ENCODE measurements at places on chromosomes 2 and 18.

GRCh38 chr18:11667578-11667977, 21.5 kb upstream of the GNAL start:
- DNase-seq = no peak

GRCh38 chr2:235533198-235533597, 39.4 kb downstream of the AGAP1 start:
- no peak for DNase-seq

DNA sequence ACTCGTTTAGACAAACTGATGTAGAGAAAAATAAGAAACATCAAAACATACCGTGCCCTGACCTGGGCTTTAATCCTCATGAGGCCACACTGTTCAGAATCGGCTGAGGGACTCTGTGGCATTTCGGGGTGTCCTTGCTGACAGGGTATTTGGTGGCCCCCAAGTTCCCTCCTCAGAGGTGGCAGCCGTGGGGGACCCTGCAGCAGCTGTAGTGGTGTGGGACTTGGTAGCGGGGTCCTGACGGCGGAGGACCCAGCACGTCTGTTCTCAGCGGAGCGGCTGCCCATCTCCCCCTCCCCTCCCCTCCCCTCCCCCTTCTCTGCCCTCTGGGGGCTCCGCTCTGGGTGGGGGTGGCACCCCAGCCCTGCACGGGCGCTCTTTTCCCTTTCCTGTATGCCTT, 18.4 kb downstream of the KCNG2 start:
- DNase-seq = no peak

DNA sequence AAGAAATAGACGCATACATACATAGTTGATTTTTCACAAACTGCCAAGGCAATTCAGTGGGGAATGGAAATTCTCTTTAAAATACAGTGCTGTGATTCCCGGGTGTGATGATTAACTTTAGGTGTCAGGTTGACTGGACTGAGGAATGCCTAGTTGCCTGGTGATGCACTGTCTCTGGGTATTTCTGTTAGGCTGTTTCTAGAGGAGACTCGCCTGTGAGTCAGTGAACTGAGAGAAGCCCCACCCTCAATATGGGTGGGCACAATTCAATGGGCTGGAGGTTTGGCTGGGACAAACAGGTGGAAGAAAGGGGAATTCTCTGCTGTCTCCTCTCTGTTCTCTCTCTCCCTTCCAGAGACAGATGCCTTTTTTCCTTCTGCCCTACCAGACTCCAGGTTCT, 187.6 kb downstream of the ARHGAP28 start:
- no peak for DNase-seq

DNA sequence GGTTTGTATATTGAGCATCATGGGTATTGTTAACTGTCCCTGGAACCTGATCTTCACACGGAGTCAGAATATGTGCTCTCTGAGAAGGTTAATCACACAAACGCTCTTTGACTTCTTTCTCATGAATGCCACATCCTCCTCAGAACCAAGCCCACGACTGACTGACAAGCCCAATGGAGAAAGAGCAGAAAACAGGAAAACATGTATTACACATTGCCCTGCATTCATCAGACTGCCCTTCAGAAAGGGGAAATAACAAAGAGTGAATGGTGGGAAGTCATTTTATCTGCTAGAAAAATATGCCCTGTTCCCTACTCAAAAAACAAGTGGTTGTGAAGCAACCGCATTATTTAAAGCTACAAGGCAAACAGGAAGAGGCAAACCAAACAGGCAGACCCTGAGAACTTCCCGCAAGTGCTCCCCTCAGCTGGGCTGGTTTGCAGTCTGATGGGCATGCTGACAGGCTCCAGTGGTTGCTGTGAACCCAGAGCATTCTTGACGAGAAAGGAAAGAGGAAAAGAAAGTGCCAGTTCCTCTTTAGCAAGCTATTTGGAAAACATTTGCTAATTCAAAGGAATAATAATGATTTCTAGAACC, 172.9 kb upstream of the SETBP1 start:
- DNase-seq = no peak

GRCh38 chr2:209600341-209601171, 171.1 kb upstream of the UNC80 start:
- peak; percentile 81 for DNase-seq

GRCh38 chr2:17752892-17753802, 463 bp downstream of the SMC6 start:
- peak; percentile 72 for DNase-seq

- no peak for DNase-seq
These were observed 33.9 kb downstream of the MAP4K4 start for GRCh38 chr2:101731221-101732054.

GRCh38 chr2:216553093-216553478, 54.4 kb downstream of the RPL37A start:
- DNase-seq = no peak

DNA sequence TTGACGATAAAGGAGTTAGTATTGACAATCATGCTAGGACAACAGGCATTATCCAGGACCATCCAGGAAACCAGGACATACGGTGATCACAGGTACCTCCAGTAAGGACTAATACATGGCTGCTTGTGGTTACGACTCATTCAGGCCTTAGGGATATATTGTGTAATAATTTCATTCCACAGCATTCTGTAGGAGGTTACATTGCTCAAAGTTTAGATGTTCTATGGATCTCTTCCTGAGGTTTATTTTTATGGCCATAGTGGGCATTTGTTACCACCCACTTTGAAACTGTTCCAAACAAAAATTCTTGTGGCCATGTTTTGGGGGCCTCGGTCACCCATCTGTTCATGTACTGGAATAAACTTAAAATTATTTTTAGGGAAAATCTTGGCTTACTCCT, 431.6 kb downstream of the METTL4 start:
- no peak for DNase-seq

DNA sequence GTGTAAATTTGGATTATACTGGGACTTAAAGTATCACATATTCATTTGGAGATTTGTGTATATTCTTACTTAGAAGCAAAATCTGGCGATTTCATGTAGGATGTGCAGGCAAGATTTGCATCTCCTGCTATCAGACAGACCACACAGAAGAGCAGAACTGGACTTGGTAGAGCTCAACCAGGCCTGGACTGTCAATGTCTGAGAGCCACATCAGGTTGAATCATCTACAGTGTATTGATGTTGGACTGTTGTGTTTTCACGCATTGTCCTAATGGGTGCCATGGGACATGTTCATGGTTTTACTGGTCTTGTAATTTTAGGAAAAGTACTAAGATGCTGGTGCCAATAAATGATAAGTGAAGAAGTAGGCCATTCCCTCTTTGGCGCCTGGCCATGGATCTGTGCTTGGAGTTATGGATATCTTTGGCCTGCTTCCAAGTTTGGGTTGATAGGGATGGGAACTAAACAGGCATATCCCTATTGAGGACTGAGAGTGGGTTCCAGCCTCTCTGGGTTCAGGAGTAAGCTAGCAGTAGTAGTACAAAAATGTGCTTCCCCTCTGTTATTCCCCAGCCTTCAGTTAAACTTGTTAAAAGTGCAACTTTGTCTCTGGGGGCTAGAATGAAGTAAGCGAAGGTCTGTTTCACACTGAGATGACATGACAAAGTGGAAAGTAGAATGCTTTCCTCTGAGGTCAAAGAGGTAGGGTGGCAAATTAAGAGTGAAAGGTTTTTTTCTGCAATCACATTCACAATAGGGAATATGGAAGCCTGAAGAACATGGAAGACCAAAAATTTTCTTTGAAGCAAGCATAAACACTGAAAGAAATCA, 49.2 kb upstream of the NEMP2 start:
- no peak for DNase-seq

DNA sequence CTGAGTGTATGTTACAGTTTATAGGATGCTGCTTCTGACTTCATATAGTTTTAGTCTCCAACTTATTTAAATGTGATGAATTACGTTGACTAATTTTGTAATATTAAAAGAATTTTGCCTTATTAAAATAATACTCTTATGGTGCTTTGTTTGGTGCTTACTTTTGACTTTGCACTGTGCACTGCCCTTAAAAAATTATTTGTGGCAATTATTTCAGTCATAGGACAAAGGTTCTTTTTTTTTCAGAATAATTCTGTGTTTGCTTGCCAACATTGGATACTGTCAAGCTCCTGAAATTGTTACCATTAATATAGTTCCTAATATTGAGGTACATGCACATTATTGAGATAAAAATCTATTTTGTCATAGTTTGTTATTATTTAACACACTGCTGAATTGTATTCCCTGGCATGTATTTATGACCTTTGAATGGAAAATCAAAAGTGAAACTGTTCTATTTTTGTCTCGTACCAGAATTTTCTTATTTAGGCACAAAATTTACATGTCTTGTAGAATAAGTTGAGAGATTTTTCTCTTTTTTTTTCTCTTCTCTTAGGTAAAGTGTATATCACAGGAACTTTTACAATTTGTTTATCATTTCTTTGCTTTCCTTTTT, 572.8 kb upstream of the KLHL29 start:
- no peak for DNase-seq

GRCh38 chr2:234649951-234650350, 153.1 kb upstream of the ARL4C start:
- DNase-seq = no peak

DNA sequence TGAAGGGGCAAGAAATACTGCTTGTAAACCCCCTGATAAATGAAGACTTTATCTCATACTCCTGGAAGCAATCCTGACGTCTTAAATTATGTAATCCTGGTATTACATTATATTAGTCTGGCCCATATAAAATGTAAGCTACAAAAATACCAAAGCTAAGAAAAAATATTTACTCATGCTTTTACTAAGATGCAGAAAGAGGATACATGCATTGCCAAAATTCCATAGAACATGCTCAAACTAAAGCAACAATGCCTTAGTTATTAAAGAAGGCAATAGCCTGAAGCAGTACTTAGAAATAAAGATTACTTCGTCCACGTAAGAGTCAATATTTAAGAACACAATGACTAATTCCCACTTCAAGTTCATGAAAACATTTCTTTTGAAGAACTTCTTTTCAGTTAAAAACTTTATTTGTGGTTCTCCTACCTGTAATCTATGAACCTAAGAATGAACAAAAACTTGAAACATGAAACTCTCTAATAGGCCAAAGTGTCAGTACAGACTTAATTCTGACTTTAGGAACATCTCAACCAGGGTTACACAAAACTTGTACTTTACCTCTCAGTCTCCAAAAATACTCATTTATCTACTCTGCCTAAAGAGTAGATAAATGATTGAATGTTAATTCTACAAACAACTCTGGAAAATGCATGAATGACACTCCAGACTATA, 117.3 kb downstream of the THADA start:
- no peak for DNase-seq

GRCh38 chr2:234135750-234136221, 85.3 kb downstream of the SPP2 start:
- DNase-seq = peak; percentile 80

- DNase-seq = no peak
These were observed 53.5 kb downstream of the RASGRP3 start for GRCh38 chr2:33529771-33530481.

DNA sequence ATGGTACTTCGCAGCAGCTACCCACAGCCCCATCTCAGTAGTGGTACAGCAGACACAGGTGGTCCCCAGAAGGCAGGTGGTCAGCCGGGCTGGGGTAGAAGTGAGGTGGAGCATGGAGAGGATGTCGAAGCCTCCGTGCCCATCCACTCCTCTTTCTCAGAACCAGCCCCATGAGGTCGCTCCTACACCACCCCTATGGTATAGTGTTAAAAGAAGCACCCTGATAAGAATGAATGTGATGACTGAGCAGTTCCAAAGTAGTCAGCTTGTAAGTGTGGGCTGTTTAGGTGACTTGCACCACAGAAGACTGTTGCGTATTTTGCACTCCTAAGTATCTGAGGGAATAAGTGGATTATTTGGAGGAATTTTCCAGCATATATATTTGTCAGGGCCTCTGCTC, 111.3 kb downstream of the WDSUB1 start:
- DNase-seq = no peak

GRCh38 chr2:46347648-46348280, 50.6 kb downstream of the EPAS1 start:
- DNase-seq = no peak

DNA sequence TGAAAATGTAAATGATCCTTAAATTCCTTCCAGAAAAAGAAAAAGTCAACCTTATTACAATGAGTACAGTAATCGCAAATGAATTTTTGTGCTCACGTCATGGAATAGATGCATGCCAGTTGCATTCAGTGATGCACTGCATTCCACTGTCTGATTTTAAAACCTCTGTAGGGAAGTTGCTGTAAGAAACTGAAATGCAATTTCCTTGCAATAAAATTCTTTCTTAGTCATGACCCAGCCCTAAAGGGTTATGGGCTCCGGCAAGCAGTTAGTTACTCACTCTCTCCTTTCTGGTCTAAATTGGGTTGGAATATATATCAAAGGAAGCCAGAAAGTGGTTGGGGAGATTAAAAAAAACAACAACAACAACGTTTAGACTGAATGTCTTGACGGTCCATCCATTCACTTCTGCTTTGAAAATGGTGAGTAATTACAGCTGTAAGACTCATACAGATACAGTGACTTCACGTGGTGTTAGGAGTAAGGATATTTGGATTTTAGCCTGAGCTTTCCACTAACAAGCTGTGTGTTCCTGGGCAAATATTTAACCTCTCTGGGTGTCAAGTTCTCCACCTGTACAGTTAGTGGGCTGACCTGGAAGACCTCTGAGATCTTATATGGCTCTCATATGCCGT, 8.6 kb upstream of the RND3 start:
- DNase-seq = no peak

DNA sequence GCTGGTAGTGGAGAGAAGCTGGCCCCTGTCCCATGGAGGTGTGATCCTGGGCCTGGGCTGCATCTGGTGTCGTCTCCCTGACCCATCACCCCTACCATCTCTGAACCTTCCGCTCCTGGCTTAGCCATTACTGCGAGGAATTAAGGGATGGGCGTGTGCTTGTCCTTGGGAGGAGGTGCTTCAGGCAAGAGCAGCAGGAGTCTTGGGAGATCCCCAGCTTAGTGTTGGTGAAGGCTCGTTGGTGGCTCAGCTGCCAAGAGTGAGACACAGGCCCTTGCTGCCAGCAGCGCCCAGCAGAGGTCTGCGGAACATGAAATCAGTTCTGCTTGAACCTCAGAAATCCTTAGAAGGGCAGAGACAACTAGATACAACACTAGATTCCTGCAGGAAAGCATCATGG, 59.9 kb upstream of the TGFA start:
- no peak for DNase-seq

DNA sequence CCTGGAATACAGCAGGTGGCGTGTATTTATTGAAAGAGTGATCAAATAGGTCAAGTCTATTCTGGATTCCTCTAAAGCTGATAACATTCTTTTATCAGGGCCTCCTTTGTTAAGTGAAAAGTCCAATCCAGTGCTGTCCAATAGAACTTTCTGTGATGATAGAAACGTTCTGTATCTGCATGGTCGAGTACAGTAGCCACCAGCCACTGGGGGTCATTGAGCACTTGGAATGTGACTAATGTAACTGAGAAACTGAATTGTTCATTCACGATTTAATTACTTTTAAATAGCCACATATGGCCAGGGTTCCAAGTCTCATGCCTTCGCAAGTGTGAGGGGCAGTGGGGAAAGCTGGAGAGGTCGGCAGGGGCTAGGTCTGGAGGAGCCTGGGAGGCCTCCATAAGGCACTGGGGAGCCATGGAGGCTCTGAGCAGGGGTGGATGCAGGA, 20.5 kb downstream of the SH2D6 start:
- DNase-seq = no peak

- no peak for DNase-seq
These were observed 23.7 kb downstream of the NCAPH start for GRCh38 chr2:96359310-96359709.
